Activated CD4-positive, alpha-beta T cell treated with anti-CD3 and anti-CD28 coated beads, Interleukin-2, amount 50 U/mL, for 4 hours (primary cell): ENCODE measurements at places on chromosomes 1 and 21.

GRCh38 chr1:76465030-76465429 lies 390.5 kb downstream of the ST6GALNAC3 start:
- no peak for DNase-seq

DNA sequence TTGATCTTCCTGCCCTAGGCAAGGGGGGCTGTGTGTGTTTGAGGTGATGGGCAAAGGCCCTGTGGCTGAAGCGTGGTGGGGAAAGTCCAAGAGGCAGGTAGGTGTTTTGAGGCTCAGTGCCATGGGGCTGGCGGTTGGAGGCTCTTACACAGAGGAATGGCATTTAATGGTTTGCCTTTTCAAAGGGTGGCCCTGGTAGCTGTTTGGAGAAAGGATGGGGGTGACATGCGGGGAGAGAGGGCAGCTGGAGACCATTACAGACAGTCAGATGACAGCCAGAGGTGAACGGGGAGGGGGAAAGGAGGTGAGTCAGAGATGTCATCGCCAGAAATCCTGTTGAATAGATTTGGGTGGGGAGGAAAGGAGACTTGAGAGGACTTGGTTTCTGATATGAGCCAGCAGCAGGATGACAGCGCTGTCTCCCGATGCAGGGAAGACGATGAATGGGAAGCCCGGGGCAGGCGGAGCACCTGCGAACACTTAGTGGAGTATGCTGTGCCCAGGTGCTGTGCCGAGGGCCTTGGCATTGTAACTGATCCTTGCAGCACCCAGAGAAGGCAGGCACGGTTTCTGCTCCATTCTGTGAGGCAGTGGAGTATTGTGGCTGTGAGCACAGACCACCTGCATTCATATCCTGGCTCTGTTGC lies 56.3 kb downstream of the MAN1C1 start:
- DNase-seq, result no peak

DNA sequence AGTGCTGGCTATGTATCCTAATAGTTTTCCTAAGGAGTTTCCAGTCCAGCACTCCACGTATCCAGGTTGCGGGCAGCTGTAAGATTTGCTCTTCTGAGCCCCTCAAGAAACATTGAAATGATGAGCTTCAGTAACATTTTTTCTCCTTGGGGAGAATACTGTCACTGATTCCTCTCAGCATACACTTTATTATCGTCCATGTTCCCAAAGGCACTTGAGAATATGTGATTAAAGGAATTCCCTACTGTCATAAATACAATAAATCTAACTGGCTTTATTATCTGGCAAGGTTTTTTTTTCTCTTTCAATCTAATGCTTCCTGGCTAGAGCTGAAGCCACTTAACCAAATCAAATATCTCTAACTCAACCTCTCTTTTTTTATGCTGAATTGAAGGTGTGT lies 359.2 kb upstream of the PKN2 start:
- DNase-seq, result no peak

DNA sequence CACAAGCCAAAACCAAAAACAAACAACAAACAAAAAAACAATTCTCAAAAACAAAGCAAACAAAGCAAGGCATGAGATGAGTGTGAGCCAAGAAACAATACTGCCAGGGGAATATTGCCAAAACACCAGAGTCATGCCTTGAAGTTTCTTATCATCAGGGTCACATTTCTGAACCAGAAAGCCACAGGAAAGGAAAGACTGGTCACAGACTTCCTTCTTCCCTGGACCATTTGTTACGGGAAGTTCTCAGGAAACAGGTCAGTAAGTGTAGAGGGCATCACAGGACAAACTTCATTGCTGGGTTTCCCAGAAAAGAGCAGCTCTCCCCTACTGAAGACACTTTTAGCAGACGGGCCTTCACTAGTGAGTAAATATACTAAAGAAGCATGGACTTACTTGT lies 191.2 kb downstream of the GABPA start:
- DNase-seq, result no peak

DNA sequence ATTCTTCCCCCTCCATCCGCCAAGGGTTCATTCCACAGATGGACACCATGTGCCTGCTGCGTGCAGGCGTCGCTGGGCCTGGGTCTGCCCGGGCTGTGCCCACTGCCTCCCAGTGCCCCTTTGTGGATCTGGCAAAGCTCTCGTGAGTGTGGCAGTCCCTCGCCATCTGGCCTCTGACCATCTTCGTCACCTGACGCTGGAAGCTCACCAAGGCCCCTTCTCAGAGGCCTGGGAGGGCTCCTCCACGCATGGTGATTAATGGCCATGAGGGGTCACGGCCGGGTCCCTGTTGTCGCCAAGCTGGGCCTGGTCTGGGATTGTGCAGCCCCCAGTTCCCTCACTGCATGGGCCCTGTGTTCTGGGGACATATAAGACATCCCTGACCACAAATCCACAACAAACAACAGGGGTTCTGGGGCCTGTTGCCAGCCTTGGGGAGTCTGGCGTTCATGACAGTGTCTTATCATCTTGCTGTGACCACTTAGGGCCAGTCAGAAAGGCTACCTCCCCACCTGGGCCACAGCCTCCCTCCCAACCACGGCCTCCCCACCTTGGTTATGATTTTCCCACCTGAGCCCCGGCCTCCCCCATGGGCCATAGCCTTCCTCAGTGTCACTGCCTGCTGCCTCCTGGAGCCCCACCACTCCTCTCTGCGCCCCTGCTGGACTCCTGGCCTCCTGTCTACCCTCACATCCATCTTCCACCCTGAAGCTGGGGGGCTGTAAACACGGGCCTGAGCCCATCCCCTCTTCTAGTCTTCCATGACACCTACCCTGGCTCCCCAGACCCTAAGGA lies 27.9 kb downstream of the SLC45A1 start:
- DNase-seq, result no peak

GRCh38 chr1:241895013-241895412 lies 47.0 kb downstream of the EXO1 start:
- no peak for DNase-seq

GRCh38 chr1:213605732-213606131 lies 382.0 kb upstream of the PROX1 start:
- DNase-seq, result no peak

DNA sequence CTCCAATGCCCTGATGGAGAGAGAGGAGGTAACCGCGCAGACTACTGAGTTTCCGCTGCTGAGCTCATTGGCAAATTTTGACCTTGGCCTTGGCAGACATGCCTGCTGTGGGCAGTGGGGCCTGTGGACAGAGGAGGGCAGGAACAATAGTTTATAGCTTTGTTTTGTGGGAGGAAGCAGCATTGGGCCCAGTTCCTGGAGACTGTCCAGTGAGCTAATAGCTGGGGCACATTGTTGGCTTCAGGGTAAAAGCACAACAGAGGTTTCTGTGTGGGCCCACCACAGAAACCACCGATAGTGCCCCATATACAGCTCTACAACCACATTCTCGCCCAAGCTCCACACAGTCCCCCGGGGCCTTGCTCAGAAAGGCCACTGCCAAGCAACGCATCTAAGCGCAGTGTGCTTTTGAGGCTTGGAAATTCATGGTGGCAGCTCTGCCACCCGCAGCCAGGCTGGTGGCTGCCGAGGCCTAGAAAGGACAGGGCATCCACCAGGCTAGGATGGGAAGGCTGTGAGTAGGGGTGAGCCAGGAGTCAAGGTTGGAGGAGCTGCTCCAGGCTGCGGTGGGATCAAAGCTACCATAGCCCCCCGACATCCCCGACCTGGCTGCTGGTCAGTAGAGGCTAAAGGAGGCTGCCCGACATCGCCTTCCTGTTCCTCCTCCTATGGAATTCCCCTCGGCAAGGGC lies 43.2 kb downstream of the NEK2 start:
- no peak for DNase-seq

GRCh38 chr1:228983661-228984060 lies 248.4 kb downstream of the RHOU start:
- DNase-seq, result no peak

- DNase-seq, result no peak
Measured at GRCh38 chr1:22471078-22471477, 19.4 kb downstream of the ZBTB40 start.

DNA sequence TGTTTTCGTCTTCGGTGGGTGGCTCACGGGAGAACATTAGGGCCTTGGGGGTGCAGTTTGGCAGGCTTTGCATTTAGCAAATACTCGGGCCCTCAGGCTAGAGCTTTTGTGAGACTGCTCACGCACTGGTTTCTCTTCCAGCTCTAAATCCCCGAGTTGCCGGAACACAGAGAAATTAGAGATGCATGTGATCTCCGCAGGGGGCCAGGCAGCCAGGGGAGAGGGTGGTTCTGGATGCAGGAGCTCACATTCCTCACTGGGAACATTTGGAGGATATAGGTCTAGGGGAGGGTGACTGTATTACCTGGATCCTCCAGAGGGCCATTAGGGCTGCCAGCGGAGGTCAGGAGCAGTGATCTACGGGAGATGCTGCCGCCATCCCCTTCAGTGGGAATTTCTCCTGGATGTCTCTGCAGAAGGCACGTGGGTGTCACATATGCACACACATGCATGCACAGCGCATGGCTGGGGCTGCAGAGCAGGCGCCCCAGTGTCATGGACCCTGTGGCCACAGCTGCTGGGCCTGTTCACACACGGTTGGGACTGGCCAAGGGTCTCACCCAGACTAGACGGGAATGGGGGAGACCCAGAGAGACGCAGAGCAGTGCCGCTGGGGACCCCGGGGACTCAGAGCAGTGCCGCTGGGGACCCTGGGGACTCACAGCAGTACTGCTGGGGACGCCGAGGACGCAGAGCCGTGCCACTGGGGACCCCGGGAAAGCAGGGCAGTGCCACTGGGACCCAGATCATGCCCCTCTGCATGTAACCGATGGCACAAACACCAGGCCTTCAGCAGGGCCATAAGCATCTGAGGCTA lies 258.7 kb downstream of the CAMTA1 start:
- no peak for DNase-seq

- DNase-seq, result no peak
Measured at GRCh38 chr21:14763695-14764064, 217.6 kb upstream of the SAMSN1 start.

DNA sequence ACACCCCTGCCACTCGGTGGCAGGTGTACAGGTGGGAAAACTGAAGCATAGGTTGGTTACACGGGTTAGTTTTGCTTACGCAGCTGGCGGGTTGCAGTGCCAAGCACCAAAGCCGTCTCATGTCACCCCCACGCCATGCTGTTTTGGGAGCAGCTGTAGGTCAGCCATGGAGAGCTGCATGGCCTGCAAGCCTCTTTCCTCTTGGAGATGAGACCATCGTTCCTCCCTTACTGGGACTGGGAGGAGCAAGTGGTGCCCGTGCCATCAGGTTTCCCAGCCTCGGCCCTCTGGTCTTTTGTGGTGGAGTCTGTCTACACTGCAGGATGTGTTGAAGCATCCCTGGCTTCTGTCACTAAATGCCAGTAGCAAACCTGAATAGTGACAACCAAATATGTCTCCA lies 46.9 kb downstream of the AJAP1 start:
- DNase-seq, result no peak

DNA sequence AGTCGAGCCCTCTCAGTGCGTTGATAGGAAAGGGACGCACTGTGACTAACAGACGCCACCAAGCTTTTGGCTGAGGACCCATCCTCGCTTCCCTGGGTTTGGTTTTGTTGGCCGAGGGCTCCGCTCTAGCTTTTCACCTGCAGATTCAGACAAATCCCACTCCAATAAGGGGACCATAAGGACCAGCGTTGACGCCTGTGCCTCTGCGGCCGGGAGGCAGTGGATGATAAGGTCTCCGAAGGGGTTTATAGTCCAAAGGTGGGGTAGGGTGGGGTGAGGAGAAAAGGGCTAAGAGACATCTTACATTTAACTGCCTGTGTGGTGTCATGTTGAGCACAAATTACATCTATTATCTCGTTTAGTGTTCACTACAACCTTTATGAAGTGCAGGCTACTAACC lies 760 bp downstream of the PEX14 start:
- no peak for DNase-seq

DNA sequence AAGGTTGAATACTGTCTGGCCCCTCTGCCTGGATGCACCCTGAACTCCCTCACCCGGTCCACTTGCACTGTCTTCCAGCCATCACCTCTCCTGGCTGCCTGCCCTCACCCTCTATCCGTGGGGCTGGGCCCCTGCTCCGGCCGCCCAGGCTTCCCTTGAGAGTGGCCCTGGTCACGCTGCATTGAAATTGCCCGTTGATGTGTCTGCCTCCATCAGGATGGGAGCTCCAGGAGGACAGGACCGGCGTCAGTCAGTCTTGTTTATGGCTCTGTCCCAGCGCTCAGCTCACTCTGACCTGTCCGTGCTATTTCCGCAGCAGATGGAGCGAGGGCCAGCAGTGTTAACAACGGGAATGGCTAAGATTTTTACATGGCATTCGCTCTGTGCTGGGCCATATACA lies 34.9 kb downstream of the FOXO6 start:
- no peak for DNase-seq

DNA sequence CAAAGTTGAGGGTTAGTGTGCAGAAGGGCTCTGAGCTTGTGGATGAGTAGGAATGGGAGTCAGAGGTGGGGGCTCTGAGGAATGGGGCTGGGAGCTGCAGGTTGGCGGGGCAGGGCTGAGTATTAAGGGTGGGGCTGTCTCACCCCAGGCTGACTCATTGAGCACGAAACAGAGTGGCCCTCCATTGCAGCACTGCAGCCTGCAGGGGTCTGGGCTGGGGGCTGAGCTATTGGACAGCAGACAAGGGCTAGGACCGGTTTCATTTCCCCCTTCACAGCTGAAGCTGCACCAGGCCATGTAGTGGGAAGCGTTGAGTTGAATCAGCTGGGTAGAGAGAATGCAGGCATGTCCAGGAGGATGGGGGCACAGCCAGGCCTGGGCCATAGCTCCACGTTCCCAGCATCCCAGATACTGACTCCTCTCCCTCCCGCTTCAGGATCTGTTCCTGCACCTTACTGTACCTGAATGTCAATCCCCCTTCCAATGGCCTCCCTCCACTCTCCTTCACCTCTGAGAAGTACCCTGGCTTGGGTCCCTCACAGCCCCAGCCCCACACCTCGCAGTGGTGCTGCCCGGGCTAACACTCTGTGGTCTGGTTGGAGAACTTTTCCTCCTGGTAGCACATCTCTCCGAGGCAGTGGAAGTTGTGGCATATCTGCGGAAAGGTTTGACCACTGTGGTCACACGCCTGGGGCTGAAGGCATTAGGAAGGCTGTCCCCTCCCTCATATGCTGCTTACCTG lies 4.4 kb upstream of the INPP5B start:
- DNase-seq, result no peak

GRCh38 chr1:114344656-114345055 lies 166.3 kb downstream of the TRIM33 start:
- DNase-seq, result no peak

GRCh38 chr1:3819771-3820200 lies 23.5 kb upstream of the LRRC47 start:
- DNase-seq, result no peak

DNA sequence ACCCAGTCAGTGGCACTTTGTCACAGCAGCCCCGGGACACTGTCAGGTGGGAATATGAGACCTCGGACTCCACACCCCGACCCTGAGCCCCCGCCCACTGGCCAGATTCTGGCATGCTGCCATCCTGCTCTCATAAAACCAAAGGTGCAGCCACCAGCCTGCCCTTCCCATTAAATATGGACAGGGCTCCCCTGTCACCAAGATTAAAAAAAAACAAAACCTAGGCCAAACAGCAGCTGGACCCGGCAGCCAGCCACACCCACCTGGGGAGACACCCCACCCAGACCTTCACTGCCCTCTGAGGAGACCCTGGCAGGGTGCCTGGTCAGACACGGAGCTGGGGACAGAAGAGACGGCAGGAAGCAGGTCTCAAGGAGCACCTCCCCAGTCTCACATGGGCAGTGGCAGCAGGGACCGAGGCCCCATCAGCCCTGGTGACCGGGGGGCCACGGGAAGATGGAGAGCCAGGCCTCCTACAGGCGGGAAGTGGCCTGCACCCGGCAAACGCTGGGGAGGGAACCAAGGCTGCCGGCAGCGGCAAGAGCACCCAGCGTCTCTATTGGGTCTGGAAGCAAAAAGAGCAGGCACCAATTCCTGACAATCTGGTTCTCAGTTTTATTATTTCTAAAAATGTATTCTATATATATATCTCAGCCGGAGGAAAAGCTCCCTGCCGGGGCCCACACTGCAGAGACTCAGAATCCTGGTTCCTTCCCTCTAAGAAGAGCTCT lies 61.9 kb downstream of the ACOT7 start:
- no peak for DNase-seq
